ENCODE measurements at places on chromosomes 11 and 22. TPM values are rescaled to one million over a fixed set of nuclear protein-coding genes. Genes with fewer than 3 reads are reported as not detected.

Gene GSTT2B
- total RNA-seq = 0.39 TPM

GRCh38 chr11:118998822-118999221 lies 884 bp downstream of the CENATAC start:
- no peak for DNase-seq

- DNase-seq = no peak
Observed at GRCh38 chr11:68441466-68442230, 18.9 kb upstream of the PPP6R3 start.

DNA sequence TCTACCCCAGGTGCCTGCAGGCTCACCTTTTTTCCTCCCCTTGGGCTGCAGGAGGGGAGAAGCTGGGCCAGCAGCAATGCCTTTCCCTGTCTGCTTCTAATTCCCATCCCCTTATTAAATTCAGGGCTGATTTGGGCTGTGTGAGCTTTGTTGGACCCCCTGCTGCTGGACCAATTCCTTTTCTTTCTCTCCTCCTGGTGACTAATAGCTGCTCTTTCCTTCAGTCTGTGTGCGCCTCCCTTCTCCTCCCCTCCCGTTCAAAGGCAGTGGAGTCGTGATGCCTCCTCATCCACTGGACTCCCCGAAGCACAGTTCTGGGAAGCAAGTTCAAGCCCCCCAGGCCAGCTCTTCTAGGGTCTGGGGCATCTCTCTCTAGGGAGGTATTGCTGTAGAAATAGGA lies 567.9 kb upstream of the CADM1 start:
- no peak for DNase-seq

DNA sequence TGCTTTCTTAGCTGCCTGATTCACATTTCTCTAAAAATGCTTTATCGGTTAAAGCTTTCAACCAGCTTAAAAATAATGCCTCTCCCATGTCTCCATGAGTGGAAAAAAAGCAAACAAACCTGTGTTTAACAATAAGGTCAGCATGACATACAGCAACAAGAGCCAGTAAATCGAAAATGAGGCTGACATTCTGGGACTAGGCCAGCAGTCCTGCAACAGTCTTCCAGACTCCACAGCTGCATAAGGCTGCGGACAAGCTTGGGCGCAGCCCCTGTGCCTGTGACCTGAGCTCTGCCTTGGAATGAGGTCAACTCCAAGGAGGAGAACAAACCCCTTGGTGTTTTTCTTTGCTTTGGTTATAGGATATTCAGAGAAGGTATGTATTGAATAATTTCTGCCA lies 95.5 kb downstream of the PGR start:
- DNase-seq = no peak

All from activated naive CD4-positive, alpha-beta T cell treated with anti-CD3 and anti-CD28 coated beads, Interleukin-2, amount 50 U/mL, for 72 hours (primary cell).